SK-MEL-5 (cell line): ENCODE measurements at places on chromosomes 13 and 19.
A peak's percentile ranks its signal among the peaks of the same experiment; 100 is the strongest.

DNA sequence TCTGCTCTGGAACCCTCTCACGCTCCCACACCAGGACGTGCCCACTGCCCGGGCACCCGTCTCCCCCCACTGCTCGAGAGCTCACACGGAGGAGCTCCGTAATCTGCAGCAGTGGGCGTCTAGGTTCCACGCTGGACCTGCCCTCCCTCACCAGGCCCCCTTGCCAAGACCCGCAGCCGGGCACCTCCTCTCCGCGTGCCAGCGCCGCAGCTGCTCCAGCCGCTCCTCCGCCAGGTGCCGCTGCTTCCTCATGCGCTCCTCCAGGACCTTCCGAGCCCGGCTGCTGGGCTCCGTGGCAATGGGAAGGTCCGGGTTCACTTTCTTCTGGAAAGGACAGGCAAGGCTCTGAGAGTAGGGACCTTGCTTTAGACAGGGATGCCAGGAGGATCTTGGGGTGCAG, 35.0 kb upstream of the MATK start:
- DNase-seq: peak; percentile 48

DNA sequence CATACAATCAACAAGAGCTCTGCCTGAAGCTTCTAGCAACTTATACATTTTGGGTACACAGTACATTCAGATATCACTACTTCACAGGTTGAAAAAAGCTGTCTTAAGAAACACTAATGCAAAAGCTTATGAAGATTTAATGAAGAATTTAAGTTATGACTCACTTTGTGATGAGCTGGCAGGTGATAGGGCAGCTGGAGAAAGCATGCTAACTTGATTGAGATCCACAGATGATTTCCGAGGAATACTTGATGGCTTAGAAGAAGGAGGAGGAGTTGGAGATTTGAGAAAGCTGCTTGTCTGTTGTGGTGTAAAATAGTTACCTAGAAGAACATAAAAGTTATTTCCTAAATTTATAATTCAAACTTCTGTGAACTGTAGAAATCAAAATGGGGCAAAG, 23.3 kb downstream of the EXOSC8 start:
- no peak for DNase-seq

- DNase-seq: no peak
These were observed 3.9 kb upstream of the KLK1 start for GRCh38 chr19:50827476-50827875.

- no peak for DNase-seq
These were observed 5.5 kb downstream of the SSC5D start for GRCh38 chr19:55493645-55494171.

DNA sequence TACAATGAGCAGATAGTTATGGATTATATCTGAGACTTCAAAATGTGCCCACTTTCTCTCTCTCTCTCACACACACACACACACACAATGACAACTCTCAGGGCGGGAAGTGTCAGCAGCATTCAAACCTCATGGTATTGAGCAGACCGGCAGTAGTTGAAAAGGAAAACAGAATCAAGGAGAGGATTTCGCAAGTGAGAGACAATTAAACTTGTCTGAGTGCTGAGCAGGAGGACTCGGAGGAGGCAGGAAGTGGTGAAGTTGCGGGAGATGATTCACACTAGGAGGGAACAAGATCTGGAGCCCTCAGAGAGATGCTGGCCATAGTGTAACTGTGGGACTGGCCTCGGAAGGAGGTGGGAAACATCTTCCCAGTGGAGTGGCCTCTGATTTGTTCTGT, 353.1 kb downstream of the EFNB2 start:
- peak; percentile 30 for DNase-seq

GRCh38 chr13:61415058-61415721, 459 bp downstream of the PCDH20 start:
- DNase-seq: peak; percentile 33

GRCh38 chr19:17021793-17022590, 4.6 kb downstream of the CPAMD8 start:
- DNase-seq: no peak

DNA sequence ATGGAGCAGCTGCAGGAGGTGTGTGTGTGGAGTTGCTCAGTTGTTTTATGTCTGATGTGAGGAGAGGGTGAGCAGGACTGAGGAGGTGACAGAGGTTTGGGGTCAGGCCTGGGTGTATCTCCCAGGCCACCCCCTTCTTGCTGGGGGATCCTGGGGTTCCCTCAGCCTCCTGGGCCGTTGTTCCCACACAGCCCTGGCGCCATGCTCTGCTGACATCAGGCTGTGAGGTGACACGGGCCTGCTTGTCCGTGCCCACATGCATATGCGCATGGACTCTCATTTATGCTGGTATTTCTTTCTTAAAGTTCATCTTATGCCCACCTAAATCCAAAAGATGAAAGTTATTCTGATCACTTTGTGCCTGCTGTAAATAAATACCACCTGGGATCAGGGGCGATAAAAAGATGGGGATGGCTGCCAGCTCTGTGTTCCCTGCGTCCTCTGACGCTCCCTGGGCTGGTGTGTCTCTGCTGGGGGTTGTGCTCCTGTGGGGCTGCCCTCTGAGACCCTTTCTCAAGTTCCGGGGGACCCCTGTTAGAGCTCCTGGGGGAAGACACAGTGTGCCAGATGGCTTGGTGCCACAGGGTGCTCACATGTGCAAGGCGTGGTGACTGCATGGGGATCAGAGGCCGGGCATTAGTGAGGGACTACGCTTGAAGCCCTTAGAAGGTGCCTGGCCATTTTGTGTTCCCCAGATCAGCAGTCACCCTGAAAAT, 12.6 kb downstream of the NAXD start:
- no peak for DNase-seq

- peak; percentile 29 for DNase-seq
These were observed 14.7 kb downstream of the HCN2 start for GRCh38 chr19:604355-604754.

DNA sequence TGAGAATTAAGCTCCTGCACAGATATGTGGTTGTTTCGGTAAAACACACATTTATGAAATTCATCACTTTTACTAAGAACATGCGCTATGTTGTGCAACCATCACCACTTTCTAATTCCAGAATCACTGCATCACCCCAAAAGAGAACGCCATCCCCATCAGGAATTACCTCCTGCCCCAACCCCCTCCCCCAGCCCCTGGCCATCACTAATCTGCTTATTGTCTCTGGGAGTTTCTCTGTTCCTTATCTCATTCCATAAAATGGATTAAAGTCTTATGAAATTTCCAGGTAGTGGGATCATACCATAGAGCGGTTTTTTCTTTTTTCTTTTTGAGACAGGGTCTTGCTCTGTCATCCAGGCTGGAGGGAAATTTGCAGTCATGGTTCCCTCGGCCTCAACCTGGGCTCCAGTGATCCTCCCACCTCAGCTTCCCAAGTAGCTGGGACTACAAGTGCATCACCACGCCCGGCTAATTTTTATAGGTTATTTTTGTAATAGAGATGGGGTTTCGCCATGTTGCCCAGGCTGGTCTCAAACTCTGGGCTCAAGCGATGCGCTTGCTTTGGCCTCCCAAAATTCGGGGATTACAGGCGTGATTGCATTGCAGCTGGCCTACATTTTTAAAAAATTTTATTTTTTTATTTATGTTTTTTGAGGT, 3.5 kb downstream of the ZSCAN5B start:
- no peak for DNase-seq

GRCh38 chr19:13302526-13303270, 152.5 kb downstream of the IER2 start:
- no peak for DNase-seq

DNA sequence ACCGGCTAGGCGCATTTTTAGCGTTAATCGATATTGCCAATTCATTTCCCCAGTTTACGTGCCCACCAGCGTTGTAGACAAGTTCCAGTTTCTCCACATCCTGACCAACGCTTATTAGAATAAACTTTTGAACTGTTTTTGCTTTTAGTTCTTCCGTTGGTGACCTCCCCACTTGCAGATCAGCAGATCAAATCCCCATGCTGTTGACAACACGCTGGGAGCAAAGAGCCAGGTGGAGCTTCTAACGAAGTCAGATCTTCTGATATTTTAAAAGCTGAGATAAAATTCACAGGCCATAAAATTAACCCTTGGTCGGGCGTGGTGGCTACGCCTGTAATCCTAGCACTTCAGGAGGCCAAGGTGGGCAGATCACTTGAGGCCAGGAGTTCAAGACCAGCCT, 21.2 kb downstream of the RCN3 start:
- no peak for DNase-seq

DNA sequence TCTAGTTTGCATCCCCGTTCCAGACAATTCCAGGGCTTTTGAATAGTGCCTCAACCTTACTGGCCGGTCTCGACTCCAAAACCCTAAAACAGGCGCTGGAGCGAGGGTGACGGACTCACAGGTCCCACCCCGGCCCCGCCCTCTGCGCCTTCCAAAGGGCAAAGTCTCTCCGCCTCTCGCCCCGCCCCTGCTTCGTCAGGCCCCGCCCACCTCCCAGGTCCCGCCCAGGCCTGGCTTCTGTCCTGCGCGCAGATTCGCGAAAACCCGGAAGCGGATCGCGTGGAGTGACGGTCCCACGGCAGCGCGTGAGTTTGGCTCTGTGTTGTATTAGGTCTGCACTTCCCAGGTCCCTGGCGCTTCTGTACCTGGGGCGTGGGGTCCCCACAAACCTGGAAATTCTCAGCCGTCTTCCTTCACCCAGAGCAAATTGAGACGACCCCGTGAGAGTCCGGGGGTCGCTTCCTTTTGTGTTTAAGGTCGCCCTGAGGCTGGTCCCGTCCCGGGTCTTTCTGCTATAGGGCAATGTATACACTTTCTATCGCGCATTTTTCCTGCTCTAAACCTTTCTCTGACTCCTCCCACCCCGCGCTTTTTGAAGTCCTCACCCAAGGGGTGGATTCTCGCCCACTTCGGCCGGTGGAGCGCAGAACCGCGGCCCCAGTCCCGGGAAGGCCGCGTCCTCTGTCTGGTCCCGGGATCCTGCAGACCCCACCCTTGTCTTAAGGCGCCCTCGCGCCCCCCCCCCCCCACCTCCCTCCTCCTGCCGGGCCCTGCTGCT, at the start of gene ZNF813:
Gene ZNF813 (plus strand): TSS at position 249 of the 778 bp plus-strand sequence. CDS start 16,090 bp downstream, outside the sequence.
- DNase-seq: peak; percentile 75

DNA sequence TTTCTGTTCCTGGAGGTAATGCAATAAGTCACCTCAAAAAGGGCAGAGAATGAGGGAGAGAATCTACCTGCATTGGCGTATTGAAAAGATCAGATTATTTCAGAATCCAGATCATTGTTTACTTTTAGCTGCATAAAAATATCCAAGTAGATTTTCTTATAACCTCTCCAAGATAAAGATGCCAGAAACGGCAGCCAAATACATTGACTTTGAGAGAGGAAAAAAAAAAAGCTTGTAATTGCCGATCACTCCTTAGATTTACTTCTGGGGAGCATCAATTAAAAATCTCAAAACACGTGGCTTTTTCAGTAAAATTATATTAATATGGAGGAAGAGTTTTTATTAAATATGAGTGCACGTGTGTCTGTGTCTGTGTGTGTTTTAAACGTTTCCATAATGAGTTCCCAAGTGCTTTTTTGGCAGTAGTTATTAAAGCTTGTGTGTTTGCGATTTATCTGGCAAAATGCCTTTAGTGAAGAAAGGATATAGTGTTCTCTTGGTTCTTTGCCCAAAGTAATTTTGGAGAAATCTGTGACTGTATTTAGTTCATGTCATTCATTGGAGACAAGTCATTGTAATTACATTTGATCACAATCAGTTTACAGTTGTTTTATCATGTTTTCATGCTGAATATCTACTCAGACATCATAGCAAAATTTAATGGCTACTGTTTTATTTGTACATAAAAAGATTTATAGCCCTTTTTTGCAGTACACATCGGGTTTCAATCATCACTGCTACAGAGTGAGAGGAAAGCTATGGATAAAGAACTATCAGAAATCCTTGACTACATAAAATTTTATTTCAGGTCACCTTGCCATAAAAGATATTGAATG, 176.1 kb downstream of the TM9SF2 start:
- DNase-seq: peak; percentile 58

DNA sequence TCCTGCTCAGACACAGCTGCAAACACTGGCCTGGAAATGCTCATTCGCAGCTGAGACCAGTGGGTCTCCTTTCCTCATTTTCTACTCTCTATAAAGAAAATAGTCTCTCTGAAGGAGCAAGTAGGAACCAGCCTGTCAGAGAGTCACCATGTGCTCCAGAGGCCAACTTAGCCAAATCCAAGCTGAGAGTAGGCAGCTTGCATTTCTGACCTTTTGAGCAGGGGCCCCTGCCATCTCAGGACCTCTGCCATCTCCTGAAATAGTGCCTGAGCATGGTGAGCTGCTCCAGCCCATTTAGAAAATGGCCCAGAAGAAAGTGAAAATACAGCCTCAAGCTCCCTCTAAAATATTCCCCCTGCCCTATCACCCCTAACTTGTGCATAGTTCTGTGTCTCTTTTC, 95.6 kb downstream of the STOML3 start:
- DNase-seq: no peak
